ENCODE measurements at places on chromosomes 16 and 17.
A peak's percentile ranks its signal among the peaks of the same experiment; 100 is the strongest.

GRCh38 chr16:14510581-14510938 lies 119.5 kb downstream of the PARN start:
- no peak for DNase-seq

DNA sequence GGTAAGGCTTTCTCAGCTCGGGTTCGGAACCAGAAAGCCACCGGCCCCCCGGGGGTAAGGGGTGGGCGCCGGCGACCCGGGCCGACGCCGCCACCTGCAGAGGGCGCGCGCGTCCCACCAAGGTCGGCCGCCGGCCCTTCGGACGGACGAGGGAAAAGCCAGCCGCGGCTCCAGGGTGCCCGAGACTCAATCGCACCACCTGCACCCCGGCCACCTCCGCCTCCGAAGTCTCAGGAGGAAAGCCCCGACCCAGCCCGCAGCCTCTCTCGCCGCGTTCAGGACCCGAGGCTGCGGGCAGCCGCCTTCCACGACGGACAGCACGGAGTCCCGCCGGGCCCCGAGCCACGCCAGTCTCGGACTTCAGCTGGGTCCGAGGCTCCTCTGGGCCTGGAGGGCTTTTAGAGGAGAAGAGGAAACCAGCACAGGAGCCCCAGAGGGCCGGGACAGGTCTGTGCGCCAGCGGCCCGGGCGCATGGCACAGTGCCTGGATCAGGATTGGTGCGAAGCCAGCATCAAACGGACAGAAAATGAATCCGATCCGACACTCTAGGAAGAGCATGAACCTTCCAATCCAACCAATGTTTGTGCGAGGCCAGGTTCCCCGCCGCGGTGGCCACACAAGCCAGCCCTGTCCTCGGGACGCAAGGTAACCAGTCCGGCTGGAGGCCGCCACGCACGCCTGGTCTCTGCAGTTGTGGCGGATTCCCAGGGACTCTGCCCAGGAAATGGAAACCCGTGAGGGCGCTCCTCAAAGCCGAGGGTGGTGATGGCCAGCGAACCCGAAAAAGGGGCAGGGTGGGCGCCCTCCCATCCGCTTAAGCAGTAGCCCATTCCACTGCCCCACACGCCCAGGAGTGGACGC lies 6.7 kb downstream of the CBX8 start:
- DNase-seq, result peak; percentile 31

- DNase-seq, result no peak
These were observed 54.7 kb upstream of the CDH11 start for GRCh38 chr16:65176603-65177002.

DNA sequence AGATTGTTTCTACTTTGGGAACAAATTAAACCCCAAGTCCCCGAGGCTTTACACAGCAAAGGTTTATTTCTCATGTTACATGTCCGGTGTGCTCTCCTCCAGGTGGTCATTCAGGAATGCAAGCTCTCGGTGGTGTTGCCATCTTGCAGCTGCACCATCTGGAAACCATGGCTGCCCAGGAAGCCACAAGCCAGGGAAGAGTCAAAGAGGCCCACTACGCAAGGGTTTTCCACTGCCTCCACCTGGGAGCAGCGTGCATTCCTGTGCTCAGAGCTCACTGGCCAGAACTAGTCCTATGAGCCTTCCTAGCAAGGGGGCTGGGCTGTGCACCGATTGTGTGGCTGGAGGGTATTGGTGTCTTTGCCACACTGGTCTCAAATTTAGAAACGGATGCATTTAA lies 128.8 kb upstream of the FOXF1 start:
- no peak for DNase-seq

DNA sequence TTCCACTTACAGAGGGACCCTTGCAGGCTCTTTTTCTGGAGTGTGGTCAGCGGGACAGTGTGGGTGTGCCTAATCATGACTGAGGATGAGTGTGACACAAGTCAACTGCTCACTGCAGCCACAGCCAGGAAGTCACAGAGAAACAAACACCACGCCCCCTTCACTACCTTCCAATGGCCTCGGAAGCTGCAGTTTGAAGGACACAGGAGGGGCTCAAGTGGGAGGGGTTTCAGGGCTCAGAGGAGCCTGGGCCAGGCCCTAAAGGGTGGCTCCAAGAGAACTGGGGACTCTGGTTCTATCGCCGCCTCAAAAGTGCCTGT lies 116.2 kb upstream of the SDK2 start:
- no peak for DNase-seq

GRCh38 chr17:50379351-50380132 lies 6.5 kb downstream of the EME1 start:
- no peak for DNase-seq

GRCh38 chr17:78777881-78778280 lies 4.2 kb downstream of the CYTH1 start:
- peak; percentile 35 for DNase-seq

GRCh38 chr16:85123891-85124635 lies 11.8 kb upstream of the CIBAR2 start:
- no peak for DNase-seq

GRCh38 chr17:65356536-65356935 lies 204.9 kb downstream of the AXIN2 start:
- DNase-seq, result no peak

DNA sequence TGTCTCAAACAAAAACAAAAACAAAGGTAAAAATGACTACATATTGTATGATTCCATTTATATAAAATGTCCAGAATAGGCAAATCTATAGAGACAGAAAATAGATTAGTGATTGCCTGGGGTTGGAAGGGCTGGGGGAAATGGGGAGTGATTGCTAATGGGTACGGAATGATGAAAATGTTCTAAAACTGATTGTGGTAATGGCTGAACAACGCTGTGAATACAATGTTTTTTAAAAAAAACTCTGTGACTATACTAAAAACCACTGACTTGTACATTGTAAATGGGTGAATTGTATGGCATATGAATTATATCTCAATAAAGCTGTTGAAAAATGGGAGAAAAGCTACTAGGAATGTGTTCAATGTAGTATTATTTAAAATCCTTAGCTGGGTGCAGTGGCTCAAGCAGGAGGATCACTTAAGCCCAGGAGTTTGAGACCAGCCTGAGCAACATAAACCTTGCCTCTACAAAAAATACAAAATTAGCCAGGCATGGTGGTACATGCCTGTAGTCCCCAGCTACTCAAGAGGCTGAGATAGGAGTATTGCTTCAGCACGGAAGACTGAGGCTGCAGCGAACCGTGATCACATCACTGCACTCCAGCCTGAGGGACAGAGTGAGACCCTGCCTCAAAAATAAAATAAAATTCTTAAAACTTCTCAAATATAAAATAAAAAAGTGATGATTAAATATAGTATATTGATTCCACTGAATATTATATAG lies 47.9 kb downstream of the TOM1L2 start:
- DNase-seq, result no peak

DNA sequence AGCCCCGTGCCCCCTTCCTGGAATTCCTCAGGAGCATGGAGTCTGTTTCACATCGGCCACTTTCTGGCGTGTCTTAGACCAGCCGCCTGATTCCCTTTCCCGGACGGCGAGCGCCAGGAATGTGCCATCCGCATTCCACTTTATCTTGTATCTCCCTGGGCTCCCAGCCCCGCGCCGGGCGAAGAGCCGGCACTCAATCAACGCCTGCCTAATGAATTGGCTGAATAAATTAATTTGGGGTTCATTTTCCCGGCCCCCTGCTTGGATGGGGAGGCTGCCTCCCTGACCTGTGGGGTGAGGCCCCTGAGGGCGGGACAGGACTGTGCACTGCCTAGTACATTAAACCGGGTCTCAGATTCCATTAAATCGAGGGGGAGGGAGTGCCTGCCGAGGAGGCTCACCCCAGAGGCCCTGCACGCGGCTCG lies 282.3 kb upstream of the TNRC6C start:
- no peak for DNase-seq

DNA sequence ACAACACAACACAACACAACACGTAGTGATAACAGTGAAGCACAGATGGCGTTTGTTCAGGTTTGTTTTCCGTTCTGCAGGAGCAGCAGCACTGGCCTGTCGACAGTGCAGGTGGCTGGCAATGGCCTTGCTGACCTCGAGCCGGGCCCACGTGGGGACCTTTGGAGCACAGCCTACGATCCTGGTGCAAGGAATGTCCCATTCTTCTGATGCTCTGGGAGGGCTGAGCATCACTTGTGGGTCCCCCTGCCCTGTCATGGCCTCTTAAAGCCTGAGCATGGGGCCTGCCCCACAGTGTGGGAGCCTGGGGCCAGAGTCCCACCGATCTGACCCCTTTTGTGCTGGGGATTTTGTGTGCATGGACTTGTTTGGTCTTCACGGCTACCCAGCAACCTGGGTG lies 6.8 kb downstream of the MAP2K3 start:
- no peak for DNase-seq

- DNase-seq, result no peak
These were observed 40.0 kb downstream of the PGS1 start for GRCh38 chr17:78418326-78419026.

DNA sequence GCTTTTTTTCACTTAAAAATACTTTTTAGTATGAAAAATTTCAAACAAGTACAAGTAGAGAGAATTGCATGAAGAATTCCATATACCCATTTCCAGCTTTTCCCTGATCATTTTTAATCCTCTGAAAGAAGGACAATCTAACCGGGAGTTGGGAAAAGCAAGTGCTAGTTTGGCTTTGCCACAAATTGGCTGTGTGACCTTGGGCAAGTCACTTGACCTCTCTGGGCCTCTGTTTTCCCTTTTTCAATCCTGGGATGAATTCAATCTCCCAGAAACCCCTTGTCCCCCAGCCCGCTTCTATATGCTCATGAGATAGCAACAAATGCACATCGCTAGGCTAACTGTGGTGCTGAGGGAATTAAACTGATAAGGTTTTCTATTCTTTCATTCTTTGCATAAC lies 49.4 kb downstream of the ASIC2 start:
- no peak for DNase-seq

- no peak for DNase-seq
These were observed 24.7 kb downstream of the NSMCE1 start for GRCh38 chr16:27243725-27244362.

DNA sequence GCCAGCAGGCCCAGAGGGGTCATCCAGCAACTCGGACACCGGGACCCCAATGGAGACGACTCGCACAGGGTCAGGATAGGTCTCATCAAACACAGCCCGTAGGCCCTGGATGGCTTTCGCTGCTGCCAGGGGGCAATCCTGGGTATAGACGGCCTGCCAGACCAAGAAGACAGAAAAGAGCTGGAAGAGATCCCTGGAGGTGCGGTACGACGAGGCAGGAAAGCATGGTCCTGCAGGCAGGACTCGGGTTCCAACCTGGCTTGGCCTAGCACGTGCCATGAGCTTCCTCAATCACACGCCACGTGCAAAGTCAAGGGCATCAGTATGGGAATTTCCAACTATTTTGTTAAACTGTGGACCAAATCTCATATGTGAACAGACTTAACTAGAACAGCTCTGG lies 6.3 kb upstream of the EXOSC6 start:
- no peak for DNase-seq

- peak; percentile 79 for DNase-seq
These were observed 8.5 kb downstream of the ALOXE3 start for GRCh38 chr17:8109661-8110455.

DNA sequence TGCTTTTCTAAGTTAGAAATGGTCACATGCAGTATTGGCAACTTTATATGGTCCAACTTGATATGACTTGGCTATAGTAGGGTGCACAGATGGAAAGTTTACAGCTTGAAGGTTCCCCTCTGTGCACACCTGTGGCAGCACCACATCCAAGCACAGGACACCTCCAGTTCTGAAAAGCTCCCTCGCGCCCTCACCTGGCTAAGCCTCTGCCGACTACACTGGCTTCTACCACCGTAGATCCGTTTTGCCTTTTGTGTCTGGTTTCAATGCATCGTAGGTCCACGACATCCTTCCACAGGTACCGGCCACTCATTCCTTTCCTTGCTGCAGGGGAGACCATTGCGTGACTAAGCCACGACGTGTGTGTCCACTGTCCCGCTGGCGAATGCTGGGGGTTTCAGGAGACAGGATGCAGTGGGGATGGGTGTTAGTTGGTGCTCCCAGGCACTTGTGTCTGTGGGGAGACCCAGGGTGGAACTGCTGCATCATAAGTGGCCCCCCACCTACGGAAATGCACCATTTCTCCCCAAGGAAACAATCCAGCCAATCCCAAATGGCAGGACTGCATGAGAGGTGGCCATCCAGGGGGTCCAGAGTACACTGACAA lies 4.9 kb upstream of the RASD1 start:
- DNase-seq, result no peak

- no peak for DNase-seq
These were observed 51.1 kb upstream of the SLC47A1 start for GRCh38 chr17:19482576-19482975.

DNA sequence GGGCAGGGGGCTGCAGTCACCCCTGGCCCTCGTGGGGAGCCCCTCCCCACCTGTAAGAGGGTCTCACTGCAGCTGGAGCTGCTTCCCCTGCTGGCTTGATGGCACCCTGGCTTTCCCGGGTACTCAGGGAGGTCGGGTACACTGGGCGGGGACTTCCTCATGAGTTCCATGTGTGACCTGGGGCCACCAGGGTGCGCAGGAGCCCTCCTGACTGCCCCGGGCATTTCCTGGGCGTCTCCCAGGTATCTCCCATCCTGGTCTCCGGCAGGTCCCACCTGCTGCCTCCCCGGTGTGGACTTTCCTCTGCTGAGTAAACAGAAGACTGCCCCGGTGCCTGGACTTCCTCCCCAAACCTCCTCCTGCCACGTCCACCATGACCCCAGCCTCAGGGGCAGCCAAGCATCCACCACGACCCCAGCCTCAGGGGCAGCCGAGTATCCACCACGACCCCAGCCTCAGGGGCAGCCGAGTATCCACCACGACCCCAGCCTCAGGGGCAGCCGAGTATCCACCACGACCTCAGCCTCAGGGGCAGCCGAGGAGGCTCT lies 40.9 kb downstream of the CBFA2T3 start:
- DNase-seq, result no peak

DNA sequence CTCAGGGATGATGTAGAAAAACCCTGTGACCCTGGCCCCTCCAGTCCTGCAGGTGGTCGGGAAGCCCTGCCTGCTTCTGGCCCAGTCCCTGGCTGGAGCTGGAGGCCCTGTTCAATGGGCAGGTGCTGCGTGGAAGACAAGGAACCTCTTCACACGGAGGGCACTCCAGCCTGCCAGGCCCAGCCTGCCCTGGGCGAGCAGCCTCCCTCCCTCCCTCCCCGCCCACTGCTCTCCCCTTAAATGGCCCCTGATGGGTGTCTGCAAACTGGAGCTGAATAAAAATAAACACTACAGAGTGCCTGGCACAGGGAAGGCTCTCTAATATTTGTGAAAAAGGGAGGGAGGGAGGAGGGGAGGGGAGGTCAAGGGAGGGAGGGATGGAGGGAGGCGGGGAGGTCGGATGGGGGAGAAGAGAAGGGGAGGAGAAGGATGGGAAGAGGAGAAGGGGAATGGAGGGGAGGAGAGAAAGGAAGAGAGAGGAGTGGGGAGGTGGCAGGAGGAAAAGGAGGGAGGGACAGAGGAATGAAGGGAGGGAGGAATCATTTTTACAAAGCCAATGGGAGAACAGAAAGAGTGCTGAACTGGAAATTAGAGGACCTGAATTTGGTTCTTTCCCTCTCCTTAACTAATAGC lies 222.8 kb upstream of the TNRC6C start:
- DNase-seq, result no peak

DNA sequence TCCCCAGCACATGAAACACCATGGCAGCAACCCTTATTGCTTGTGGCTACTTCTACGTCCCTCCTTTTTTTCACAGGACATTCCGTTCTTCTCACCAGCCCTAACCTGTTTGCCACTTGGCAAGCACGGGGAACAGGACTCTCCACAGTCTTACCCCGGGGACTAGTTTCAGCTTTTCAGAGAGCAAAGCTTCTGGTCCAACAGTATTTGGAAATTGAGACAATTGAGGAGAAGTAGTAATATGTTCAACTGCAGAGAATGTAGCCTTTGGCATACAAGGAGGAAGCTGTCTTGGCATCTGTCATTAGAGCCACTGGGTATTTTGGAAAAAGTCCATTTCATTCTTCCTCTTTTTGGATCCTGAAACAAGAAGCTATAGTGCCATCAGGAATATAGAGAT lies 65.7 kb downstream of the MAP2K6 start:
- DNase-seq, result no peak
